ENCODE measurements at places on chromosomes 2 and 18. TPM values are rescaled to one million over a fixed set of nuclear protein-coding genes. Genes with fewer than 3 reads are reported as not detected.

GRCh38 chr2:108971661-108972566, 17.1 kb downstream of the EDAR start:
- no peak overlapping the region for H3K27ac ChIP-seq
- DNase-seq = no peak
- no peaks in the 10 kb centered on the region for H3K27me3 ChIP-seq
- no peaks in the 10 kb centered on the region for H3K36me3 ChIP-seq

DNA sequence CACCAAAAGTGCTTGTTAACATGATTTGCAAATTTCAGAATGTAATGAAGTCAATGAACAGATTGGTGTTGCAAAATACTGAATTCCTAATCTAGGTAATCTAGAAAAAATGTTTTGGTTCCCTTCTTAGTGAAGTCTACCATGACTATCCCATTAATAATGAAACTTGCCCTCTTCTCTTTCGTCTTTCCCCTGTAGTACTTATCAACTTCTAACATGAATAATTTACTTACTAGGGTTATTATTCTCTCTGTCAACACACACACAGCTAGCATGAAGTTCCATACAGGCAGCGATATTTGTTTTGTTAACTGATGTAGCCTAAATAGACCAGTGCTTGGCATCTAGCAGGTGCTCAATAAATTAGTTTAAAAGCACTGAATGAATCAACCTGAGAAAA, 160.2 kb downstream of the NCK2 start:
- no peak overlapping the region for H3K27ac ChIP-seq
- no peak overlapping the region for H3K4me3 ChIP-seq
- no peaks in the 10 kb centered on the region for H3K36me3 ChIP-seq
- no peak for DNase-seq

ST8SIA5 gene
- 0.76 TPM for polyA plus RNA-seq

TUBA3D gene
- 65.1 TPM for polyA plus RNA-seq

All from hepatocyte (in vitro differentiated cells).